Right renal cortex interstitium (tissue), 3 donors: ENCODE measurements at places on chromosomes 3 and 15.

GRCh38 chr3:159627634-159628033 is 361.0 kb upstream of the IL12A start:
- no peak for DNase-seq

GRCh38 chr3:88003115-88003755 is 55.6 kb downstream of the CGGBP1 start:
- no peak for DNase-seq

DNA sequence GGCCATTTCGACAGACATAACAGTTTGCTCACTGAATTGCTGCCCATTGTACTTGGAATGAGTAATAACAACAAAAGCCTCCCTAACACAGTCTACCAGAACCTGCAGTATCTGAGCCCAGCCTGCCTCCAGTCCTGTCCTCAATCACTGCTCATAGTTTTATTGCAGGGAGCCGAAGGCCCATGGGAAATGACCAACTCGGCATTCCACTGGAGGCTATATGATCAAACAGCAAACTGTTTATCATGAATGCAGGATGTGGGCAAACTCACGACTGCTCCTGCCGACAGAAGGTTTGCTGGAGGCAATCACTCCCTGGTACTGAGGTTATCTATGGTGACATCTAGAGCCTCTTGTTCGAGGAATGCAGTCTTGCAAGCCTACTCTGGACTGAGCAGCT is 46.3 kb downstream of the LSM3 start:
- no peak for DNase-seq

DNA sequence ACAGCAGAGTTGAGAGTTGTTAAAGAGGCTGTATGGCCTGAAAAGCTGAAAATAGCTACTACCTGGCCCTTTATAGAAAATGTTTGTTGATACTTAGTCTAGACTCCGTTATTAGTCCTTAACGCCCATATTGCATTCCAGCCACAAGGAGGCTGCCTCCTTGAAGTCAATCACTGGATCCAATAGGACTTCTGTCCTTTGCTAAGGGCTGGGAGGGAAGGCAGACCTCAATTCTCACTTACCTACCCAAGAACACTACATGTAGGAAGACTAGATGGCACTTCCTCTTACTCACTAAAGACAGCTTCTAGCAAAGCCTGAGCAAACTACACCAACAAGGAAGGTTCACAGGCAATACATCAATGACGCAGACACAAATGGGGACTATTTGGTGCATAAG is 139.5 kb upstream of the HACD2 start:
- no peak for DNase-seq

- no peak for DNase-seq
Observed at GRCh38 chr3:188775412-188775811, 396.4 kb upstream of the TPRG1 start.

- DNase-seq: no peak
Observed at GRCh38 chr3:157922614-157923013, 183.6 kb downstream of the SHOX2 start.

DNA sequence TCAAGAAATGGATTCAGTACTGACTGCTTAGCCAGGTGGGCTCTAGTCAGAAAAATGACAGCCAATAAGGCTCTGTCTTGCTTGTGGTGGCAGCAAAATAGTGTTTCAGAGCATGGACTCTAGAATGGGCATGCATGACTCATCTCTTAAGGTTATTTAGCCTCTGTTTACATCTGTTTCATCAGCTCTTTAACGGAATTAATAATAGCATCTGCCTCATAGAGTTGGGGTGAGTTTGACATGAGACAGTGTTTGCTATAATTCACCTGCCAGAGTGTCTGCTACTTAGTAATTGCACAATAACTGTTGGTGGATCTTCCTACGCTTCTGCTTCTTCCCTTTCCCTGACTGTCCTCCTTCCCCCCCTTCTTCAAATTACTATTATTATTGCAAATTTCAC is 350.4 kb upstream of the SEMA6D start:
- no peak for DNase-seq

GRCh38 chr3:161100994-161101393 is 4.2 kb downstream of the B3GALNT1 start:
- no peak for DNase-seq

- DNase-seq: no peak
Observed at GRCh38 chr3:165852191-165852590, 15.0 kb upstream of the BCHE start.

DNA sequence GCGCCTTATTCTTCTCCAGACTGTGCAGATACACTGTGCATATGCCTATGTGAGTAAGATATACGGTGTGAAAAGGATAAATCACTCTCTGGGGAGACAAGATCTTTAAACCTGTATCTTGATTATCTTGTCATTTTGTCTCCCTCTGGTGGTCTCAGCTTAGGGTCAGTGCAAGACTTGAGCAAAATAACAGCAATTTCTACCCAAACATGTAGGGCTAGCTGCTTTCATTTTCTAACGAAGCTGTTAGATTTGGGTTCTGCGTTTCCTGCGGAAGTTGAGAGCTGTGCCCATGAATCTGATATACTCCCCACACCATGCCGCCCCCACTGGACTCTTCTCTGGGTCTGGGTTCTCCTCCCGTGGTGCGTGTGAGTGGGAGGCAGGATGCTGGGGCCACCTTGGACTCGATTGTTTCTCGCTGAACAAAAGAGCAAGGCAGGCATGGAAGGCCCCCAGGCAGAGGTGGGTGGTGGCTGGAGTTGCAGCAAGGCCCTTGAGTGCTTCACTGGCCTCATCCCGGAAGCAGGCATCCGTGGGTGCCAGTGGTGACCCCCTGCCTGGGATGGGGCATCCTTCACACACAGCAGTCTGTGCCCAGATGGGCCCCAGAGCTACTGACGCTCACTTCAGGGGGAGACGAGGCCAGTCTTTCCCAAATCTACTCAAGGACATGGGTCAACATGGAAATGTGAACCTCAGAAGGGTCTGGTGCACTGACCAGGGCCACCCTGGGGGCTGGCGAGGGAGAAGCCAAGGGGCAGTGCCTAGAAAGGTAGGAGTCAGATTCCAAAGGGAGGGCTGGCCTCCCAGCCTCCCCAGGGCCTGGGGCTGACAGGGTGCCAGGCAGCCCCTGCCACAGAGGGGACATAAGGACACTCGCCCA is 179.6 kb downstream of the NSMCE3 start:
- DNase-seq: no peak

DNA sequence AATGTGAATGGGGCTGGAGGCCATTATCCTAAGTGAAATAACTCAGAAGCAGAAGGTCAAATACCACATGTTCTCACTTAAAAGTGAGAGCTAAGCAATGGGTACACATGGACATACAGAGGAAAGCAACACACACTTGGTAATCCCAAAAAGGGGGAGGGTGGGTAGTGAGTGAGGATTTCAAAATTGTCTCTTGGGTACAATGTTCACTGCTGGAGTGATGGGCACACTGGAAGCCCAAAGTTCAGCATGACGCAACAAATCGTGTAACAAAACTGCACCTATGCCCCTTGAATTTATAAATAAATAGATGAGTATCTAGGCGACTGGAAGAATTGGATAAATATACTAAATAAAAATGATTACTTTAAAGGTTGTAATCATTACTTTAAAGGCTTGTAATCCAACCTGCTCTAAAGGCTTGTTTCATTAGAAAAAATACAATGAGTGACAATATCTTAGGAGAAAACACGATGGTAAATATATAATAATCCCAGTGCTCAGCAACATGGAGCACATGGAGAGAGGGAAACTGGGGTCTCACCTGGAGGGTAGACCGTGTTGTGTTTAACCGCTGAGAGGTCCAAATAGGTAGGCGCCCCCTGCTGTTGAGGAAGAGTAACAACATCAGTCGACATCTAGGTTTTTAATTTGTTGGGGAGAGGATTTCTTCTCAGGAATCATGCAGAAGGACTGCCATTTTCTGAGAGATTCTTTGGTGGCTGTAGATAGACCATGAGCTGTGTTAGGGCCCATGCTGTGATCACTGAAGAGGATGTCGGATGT is 78.5 kb upstream of the ROBO1 start:
- DNase-seq: no peak

- no peak for DNase-seq
Observed at GRCh38 chr3:25527801-25528200, 99.7 kb downstream of the RARB start.

DNA sequence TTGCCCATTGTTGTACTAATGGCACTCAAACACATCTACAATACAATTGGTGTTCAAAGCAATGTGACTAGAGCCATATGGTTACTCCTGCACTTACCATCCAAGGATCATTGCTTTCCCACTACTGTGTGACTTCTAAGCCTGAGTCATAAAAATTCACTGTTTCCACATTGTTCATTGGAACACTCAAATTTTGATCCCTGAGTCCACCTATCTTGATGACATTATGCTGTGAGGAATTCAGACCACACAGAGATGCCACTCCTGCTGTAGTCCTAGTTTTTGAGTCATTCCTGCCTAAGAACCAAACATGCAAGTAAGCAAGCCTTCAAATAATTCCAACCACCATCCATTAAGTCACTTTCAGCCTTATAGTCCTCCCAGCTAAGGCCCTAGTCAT is 176.2 kb downstream of the EFHB start:
- DNase-seq: no peak

DNA sequence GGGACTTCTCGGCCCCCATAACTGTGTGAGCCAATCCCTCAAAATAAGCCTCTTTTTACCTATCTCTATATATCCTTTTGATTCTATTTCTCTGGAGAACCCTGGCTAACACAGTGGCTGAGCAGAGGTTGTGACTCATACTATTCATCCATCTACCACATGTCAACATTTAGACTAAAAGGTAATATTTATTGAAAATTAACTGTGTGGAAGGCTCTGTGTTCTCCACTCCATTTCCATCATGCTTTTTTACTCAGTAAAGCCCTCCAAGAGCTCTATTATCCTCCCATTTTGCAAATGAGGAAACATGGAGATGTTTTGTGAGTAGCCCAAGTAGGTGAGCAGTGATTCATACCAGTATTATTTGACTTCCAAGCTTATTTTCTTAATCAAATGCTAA is 217.9 kb upstream of the DCBLD2 start:
- no peak for DNase-seq

DNA sequence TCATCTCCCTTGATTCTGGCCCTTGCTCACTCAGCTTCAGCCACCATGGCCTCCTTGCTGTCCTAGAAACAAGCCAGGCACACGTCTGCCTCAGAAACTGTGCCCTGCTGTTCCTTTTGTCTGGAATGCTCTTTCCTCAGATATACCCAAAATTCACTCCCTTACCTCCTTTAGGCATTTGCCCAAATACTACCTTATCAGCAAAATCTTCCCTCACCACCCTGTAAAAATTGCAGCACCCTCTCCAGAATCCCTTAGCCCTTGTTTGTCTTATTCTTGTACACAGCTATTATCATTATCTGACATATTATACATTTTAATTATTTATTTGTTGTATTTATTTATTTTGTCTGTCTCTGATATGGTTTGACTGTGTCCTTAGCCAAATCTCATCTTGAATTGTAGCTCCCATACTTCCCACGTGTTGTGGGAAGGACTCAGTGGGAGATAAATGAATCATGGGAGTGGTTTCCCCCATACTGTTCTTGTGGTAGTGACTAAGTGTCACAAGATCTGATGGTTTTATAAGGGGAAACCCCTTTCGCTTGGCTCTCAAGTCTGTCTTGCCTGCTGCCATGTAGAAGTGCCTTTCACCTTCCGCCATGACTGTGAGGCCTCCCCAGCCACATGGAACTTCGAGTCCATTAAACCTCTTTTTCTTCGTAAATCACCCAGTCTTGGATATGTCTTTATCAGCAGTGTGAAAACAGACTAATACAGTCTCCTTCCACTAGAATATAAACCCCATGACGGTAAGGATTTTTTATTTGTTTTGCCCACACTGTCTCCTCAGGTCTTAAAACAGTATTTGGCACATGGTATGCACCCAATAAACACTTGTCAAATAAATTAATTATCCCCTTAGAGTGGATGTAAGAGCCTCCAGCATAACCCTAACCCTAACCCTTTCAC is 60.0 kb upstream of the STT3B start:
- DNase-seq: no peak

GRCh38 chr15:40886586-40886985 is 7.7 kb upstream of the VPS18 start:
- DNase-seq: no peak

DNA sequence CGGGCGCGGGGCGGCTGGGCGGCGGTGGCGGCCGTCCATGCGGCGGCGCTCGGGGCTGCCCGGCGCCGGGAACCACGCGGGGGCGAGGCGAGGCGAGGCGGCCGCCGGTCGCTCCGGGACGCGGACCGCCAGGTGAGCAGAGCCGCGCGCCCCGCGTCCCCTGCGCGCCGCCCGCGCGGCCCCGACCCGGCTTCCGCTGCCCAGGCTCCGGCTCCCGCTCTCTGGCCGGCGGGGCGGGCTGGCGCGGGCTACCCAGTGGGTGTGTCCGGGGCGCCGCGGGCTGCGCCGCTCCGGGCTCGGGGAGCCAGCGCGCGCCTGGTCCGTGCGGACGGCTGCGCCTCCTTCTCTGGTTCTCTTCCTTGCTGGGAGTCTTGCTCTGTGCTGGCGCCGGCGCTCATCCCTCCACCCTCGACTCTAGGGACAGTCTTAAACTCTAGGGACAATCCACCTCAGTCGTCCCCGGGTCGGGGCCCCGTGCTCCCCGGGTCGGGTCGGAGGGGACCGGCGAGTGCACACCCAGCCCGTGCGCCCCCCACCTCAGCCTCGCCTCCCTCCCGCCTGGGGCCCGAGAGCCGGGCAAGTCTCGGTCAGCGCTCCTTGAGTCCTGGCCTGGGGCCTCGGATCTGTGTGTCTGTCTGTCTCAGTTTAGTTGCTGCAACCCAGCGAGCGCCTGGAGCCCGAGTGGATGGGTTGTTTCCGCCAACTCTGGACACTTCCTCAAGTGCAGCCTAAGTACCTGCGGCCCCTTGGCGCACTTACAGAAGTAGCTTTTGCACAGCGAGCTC is 488 bp downstream of the THSD4 start:
- no peak for DNase-seq

DNA sequence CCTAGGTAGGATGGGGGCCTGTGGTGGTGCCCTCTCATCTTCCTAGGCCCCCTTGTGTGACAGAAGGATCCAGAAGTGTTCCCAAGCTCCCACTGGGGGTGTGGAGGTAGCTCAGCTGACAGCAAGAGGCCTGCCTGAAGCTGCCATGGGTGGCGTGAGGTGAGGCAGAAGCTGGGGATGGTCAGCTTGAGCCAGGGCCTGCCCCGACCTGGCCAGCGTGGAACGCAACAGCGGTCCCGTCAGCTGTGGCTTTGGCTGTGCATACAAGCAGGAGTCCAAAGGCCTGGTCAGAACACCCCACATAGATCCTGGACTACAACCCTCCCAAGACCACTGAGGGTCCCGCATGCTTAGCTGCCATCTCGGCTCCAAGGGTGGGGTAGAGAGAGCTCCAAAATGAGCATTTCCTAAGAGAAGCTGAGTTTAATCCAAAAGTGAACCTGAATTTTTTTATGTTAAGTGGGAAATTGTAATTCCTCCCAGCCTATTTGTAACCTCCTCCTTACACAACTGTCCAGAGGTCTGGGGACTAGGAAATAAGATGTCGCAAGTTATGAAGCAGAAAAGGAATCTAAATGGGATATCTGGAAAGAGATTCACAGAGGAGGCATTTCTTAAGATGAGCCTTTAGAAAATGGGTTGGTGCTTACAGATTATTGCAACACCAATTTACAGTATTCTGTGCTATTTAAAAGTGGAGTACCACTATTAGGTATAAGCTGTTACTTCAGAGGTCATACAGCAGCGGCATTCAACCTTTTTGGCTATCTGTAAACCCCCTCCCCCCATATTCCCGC is 9.9 kb upstream of the PLA2G4D start:
- no peak for DNase-seq
